ENCODE measurements at places on chromosomes 1 and 21.
A peak's percentile ranks its signal among the peaks of the same experiment; 100 is the strongest.

DNA sequence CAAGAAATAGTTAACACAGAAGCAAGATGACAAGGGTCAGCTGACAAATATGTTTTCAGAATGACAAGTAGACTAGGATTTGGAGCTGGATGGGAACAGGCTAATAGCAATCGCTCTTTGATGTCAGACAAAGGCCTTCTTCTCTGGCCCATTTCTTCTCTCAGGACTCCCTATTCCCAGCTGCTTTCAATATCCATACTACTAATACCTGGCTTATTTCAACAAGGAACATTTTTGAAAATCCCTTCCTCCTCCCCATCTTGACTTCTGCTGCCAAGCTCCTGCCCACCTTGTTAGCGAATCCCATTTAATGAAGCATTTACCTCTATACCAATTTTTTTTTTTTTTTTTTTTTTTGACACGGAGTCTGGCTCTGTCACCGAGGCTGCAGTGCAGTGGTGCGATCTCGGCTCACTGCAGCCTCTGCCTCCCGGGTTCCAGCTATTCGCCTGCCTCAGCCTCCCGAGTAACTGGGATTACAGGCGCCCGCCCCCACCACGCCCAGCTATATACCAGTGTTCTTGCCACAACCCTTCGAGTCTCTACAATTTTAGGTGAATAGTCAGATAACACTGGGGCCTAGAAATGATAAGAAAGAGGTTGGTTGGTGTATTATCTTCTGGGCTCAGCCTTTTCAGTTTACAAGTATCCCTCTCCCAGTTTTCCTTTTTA lies 68.4 kb downstream of the MACF1 start:
- DNase-seq = no peak

DNA sequence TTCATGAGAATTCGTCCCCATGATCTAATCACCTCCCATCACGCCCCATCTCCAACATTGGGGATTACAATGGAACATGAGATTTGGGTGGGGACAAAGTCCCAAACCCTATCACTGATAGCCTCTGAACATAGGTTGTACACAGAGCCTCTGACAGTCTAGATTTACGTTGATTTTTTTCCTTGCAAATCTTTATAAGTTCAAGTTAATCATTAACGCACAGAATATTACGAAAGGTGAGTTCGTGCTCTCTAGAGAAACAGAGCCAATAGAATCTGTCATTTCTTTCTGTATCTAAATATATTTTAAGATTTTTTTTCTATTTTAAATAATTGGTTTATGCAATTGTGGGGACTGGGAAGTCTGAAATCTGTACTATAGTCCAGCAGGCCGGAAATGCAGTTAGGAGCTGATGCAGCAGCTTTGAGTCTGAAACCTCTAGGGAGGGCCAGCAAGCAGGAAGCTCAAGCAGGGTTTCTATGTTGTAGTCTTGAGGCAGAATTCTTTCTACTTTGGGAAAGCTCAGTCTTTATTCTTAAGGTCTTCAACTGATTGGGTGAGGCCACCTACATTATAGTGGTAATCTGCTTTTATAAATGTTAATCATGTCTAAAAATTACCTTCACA lies 61.0 kb downstream of the SELENOF start:
- peak; percentile 59 for DNase-seq

- no peak for DNase-seq
These were observed 12.5 kb downstream of the TRAF3IP3 start for GRCh38 chr1:209768354-209768774.

DNA sequence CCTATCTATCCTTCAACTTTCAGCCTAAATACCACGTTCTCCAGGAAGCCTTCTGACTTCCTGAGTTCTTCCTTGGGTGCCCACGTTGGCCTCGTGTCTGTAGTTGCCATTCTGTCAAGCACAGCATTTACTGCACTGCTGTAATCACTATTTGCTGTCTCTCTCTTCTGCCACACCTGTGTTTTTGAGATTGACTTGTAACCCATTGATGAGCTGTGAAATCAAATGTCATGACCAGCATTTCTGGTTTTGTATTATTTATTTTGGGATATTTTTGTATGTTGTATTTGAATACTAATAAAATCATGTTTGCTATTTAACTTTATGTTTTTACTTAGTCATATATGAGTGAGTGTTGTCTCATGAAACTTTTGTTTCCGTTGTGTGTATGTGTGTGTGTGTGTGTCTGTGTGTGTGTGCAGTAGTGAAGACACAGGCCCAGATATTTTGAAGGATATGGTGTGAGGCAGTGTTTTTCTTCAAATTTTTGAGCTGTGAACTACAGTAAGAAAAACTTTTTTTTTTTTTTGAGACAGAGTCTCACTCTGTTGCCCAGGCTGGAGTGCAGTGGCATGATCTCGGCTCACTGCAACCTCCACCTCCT lies 126.2 kb upstream of the SERBP1 start:
- DNase-seq = no peak

GRCh38 chr1:94501935-94502334 lies 39.6 kb downstream of the F3 start:
- no peak for DNase-seq

DNA sequence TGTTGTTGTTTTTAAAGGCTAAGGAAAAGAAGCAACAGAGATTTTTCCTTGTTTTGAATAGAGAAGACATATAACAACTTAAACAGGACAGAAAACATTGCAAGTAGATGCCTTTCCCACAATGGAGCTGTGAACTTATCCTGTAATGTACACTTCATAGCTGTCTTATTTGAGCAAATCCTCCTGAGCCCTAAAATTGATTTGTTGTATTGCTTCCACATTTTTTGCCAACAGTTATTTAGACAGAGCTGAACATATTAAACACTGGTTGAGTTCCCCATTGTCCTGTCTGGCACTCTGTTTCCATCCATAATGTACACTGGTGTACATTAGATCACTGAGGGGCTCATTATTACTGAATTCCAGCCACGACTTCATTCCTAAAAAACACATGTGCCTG lies 32.2 kb downstream of the CACHD1 start:
- no peak for DNase-seq

DNA sequence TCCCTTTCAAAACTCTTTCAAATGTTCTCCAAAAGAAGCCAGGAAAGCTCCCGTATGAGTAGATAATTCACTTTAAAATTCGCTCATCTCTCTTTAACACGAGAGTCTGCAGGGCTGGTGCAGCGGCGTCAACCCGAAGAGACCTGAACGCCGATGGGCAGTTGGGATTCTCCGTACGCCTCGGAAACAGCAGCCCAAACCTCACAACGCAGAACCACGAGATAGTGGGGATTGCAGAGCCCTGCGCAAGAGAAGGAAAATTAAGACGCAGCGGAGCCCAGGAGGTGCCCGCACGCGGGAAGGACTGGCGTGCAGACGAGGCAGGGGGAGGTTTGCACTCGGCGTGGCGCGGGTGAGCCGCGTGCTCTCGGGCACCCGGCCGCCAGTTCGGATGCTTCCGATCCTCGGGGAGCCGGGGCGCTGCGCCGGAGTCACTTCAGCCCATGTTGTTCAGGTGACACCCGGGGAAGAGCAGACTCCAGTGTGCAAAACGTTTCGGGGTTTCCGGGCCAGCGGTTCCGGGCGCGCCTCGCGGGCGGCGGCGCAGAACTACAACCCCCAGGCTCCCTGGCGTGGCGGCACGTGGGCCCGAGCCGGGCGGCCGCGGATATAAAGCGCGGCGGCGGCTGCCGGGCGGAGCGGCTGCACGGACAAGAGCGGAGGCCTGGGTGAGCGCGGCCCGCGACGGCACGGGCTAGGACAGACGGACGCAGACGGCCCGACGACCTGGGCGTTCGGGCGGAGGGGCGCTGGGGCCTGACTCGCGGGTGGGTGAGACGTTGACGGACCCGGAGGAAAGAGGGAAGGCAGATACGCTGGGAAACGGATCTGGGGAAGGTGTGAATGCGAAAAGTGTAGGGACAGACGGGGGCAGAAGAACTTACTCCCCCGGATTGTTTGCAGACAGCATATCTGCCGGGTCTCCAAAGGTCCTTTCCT lies at the start of gene NPL:
TSS of gene NPL (plus strand) at position 636 of the 939 bp plus-strand sequence. CDS start 4,599 bp downstream, outside the sequence.
- peak; percentile 22 for DNase-seq

- DNase-seq = no peak
These were observed 10.3 kb downstream of the DONSON start for GRCh38 chr21:33578214-33578613.

GRCh38 chr1:244460197-244460596 lies 876 bp upstream of the CATSPERE start:
- no peak for DNase-seq

- DNase-seq = no peak
These were observed 246.4 kb upstream of the MAP1LC3C start for GRCh38 chr1:242245255-242245654.

GRCh38 chr1:54995835-54996234 lies 2.9 kb upstream of the BSND start:
- no peak for DNase-seq

- DNase-seq = peak; percentile 18
These were observed 37.3 kb downstream of the ATF3 start for GRCh38 chr1:212645546-212646543.

DNA sequence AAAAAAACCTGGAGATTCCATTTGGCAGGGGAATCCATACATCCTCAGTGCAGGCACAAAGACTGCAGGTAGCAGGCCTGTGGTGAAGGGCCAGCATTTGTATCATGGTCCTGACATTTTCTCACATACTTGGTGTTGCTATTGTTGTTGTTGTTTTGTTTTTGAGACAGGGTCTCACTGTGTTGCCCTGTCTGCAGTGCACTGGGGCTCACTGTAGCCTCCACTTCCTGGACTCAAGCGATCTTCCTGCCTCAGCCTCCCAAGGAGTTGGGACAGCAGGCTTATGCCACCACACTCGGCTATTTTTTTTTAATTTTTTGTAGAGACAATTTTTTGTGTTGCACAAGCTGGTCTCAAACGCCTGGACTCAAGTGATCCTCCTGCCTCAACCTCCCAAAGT lies 140.8 kb upstream of the ZNF644 start:
- no peak for DNase-seq

DNA sequence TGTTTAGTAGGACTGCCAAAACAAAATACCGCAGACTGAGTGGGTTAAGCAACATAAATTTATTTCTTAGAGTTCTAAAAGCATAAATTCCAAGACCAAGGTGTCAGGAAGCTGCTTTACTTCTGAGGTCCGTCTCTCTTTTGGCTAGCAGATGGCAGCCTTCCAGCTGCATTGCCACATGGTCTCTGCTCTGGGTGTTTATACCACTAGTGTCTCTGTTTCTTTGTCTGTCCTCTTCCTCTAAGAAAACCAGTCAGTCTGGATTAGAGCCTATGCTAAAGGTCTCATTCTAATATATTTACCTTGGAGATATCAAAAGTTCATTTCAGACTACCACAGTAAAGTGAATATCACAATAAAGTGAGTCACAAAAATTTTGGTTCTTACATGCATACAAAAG lies 519.8 kb downstream of the COL11A1 start:
- no peak for DNase-seq

GRCh38 chr1:77938651-77939050 lies 40.2 kb downstream of the FUBP1 start:
- no peak for DNase-seq

- no peak for DNase-seq
These were observed 184.1 kb downstream of the ZBTB18 start for GRCh38 chr1:244235157-244235556.

GRCh38 chr1:19651141-19651737 lies 7.1 kb downstream of the NBL1 start:
- DNase-seq = peak; percentile 24

DNA sequence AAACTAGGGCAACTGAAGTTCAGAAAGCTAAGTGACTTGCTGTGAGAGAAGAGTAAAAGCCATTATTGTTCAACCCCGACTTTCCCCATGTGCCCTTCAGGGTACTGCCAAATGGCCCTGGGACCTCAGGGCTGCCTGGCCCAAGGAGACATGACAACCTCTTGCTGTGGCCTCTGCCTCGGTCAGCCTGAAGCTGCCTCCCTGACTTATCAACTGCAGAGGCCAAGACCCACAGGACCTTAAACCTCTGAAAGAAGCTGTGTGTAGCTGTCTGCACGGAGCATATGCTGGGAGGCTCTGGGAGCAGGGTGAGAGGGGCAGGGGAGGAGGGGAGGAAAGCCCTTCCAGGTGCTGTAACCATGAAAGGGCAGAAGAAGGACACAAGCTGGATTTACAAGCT lies 35.9 kb downstream of the HMGB4 start:
- DNase-seq = no peak

DNA sequence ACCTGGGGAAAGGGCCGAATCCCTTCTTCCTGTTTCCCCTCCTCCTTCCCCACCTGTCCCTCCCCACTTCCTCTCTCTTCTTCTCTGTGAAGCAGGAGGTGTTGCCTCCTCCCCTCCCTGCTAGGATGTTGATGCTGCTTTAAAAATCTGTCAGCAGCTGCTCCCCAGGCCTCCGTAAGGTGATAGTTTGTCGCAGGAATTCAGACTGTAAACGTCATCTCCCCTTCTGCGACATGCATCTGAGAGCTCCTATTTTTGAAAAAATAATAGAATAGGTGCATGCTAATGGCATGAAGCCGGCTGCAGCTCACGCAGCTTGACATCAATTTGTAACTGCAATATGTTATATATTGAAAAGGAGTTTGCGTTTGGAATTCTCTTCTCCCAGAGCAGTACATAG lies 70.1 kb downstream of the KAZN start:
- DNase-seq = no peak
